ENCODE measurements at places on chromosomes 3 and 15.
A peak's percentile ranks its signal among the peaks of the same experiment; 100 is the strongest.

GRCh38 chr3:54366007-54366750 is 243.8 kb downstream of the CACNA2D3 start:
- DNase-seq: no peak

GRCh38 chr15:66670762-66671580 is 31.1 kb upstream of the SMAD6 start:
- peak; percentile 61 for DNase-seq

- peak; percentile 30 for DNase-seq
These were observed 784 bp upstream of the SAMMSON start for GRCh38 chr3:69998759-69999139.

DNA sequence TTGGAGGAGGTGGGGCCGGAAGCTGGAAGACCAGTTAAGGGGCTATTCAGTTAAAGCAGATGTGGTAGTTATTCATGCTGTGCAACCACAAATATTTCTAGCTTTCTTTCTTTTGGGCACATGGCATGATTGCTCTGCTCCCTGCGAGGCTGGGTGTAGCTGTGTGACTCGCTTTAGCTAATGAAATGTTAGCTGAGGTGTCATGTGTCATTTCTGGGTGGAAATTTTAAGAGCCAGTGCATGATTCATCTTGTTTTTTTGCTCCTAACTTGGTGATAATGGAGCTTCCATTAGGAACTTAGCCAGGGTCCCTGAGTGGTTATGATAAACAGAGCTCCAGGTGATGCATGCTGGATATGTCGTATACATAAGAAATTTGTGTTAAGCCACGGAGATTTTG is 300.6 kb downstream of the SATB1 start:
- no peak for DNase-seq

- DNase-seq: no peak
These were observed 7.0 kb downstream of the TMEM40 start for GRCh38 chr3:12752102-12752501.

DNA sequence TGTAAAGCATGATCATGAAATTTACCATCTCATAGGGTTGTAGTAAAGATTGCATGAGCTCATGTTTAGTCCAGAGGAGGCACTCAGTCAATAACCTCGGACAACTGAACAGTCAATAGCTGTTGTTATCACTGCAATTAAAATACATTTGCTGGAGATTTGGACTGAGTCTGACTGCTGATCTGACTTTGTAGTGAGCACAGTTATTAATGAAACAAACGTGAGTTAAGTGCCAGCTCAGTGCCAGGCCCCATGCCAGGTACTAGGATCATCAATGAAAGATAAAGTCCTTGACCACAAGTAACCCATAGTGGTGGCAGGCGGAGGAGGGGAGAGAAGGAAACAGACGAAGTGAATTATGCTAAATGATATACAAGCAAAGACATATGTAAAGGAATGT is 43.7 kb upstream of the PRICKLE2 start:
- DNase-seq: no peak

DNA sequence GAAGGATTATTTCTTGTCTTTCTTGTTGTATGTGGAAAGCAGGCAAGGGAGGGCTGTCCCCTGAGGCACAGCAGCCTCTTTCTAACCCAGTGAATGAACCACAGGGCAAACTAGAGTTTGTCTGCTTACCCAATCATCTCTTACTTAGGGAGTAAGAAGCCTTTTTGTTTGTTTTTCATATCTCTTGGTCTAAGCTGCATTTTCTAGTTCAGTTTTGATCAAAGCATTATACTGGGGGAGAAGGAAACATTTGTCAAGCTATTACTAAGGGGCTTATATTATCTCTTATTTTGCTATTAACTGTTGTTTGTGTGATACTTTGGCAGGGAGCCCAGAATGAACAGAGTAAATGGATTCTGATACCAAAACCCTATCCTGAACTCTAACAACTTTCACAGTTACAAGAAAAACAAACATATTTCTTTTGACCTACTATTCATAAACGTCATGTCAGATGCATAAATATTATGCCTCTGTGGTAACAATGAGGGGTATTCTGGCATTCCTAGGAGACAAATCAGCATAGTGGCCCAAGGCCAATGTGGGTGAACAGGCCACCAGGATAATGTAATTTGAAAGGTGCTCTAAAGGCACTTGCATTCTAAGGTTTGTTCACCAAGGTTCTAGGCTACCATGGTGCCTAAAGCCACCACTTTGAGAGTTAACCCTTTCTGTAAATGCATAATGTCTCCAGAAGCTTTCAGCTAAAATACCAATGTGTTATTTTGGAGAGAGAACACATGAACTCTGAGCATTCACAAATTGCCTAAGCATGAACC is 271.6 kb upstream of the ZPLD1 start:
- peak; percentile 46 for DNase-seq

GRCh38 chr15:41483519-41483918 is 10.2 kb upstream of the ITPKA start:
- DNase-seq: no peak

GRCh38 chr3:178597371-178597770 is 61.1 kb downstream of the KCNMB2 start:
- no peak for DNase-seq

DNA sequence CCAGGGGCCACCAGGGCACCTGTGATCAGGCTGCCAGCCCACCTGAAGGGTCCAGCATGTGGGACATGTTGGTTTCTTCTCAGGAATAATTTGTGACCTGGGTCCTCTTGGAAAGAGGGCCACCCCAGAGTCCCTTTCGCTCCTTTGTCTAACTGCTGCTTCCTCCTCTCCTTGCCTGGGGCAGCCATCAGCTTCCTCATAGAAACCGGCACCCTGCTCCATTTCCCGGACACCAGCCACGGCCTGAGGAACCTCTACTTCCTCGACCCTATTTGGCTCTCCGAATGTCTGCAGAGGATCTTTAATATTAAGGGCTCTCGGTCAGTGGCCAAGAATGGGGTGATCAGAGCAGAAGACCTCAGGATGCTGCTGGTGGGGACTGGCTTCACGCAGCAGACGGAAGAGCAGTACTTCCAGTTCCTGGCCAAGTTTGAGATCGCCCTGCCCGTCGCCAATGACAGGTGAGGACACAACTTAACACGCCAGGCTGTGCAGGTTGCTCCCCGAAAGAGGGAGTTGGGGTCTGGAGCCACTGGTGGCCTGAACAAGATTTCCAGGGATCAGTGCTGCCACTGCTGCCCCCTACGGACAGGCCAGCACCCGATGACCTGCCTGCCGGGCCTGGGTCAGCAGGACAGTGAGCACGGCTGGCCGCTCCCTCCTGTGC is 109.7 kb downstream of the LRRK1 start:
- no peak for DNase-seq

- DNase-seq: no peak
These were observed 28.3 kb upstream of the STIMATE start for GRCh38 chr3:52925405-52926313.

- DNase-seq: no peak
These were observed 17.4 kb downstream of the ABTB1 start for GRCh38 chr3:127690106-127690505.

GRCh38 chr3:129683201-129683600 is 76.7 kb upstream of the PLXND1 start:
- DNase-seq: no peak

DNA sequence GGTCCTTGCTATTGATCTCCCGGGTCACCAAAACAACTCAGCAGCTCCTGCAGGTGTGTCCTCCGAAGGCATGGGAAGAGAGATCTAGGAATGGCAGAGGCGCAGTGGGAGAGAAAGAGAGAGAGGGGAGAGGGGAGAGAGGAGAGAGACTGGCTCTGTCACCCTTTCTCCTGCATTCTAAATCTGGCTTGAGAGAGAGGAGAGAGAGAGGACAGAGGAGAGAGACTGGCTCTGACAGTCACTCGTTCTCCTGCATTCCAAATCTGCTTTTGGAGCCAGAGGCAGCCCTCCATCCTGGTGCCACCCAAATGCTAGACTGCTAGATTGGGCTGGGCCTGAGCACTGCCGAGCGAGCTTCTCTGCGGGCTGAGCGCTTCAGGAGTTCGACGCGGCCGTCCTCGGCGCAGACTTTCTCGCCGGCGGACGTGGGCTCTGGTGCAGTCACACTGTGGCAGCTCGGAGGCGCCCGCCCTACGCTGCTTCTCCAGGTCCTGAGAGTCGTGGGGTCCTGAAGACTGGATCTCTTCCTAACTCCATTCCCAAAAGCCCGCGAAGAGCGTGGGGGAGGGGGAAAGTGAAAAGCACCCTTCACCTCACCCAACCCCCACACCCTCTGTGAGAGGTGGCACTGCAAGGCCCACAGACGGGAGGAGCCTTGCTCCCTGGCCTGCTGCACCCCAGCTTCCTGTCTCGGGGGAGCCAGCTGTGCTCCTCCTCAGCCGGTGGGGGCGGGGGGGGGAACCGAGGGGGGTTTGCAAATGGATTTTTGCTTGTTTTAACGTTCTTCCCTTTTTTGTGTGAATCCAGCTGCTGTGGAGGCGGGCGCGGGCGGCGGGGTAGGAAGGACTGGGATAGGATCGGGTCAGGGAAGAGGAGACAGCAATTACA is 222.3 kb downstream of the MEIS2 start:
- DNase-seq: no peak

- DNase-seq: no peak
These were observed 7.8 kb downstream of the LRCH3 start for GRCh38 chr3:197798863-197799262.

- no peak for DNase-seq
These were observed 255.6 kb downstream of the TBL1XR1 start for GRCh38 chr3:176941689-176942088.

DNA sequence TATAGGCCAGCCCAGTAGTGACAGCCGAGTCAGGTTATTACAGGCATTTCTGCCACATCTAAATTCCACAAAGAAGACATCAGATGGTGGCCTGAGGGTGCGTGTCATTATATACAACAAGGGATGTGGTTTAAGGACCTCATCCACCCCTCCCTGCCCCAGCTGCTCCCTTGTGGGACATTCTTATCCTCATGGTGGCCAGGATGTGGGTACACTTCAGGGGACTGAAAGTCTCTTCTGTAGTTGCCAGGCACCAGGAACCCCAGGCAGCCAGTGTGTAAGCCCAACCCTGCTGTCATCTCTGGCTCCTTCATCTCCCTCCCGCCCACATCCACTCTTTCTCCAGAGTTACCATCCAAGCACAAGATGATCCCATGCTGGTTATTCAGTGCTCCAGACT is 224.9 kb upstream of the TOPAZ1 start:
- DNase-seq: no peak

GRCh38 chr15:94029495-94029894 is 201.9 kb upstream of the MCTP2 start:
- no peak for DNase-seq

DNA sequence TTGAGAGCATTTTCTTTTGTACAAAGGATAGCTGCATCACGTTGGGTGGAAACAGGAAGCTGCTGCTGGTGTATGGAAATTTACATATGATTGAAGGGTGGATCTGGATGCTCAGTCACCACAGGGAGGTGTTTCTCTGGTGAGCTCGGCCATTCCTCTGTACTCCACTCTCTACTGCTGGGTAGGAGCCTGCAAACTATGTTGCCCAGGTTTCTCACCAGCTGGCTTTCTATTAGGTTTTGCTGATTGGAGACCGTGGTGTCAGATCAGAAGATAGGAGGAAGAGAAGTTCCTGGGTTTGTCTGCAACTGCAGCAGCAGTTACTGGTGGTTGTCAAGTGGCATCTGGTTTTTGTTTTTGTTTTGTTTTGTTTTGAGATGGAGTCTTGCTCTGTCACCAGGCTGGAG is 61.7 kb downstream of the TAMM41 start:
- DNase-seq: no peak
